ENCODE measurements at places on chromosomes 7 and 10.
A peak's percentile ranks its signal among the peaks of the same experiment; 100 is the strongest.

- no peak for DNase-seq
These were observed 506.0 kb downstream of the POM121L12 start for GRCh38 chr7:53541475-53541874.

DNA sequence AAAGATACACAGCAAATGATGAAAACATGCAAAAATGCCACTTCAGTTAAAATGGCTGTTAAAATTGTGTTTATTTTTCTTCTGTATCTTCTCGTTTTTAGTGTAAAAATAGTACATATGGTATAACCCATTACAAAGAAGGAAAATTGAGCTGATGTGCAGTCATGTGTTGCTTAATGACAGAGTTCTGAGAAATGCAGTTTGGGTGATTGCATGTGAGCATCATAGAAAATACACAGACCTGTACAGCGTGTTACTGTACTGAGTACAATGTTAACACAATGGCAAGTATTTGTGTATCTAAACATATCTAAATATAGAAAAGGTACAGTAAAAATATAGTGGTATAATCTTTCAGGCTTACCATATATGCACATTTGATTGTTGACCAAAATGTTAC is 7.3 kb downstream of the DMTF1 start:
- DNase-seq = no peak

GRCh38 chr7:116290740-116291139 is 80.4 kb downstream of the TES start:
- no peak for DNase-seq

GRCh38 chr7:20224025-20224424 is 6.8 kb upstream of the MACC1 start:
- DNase-seq = no peak

DNA sequence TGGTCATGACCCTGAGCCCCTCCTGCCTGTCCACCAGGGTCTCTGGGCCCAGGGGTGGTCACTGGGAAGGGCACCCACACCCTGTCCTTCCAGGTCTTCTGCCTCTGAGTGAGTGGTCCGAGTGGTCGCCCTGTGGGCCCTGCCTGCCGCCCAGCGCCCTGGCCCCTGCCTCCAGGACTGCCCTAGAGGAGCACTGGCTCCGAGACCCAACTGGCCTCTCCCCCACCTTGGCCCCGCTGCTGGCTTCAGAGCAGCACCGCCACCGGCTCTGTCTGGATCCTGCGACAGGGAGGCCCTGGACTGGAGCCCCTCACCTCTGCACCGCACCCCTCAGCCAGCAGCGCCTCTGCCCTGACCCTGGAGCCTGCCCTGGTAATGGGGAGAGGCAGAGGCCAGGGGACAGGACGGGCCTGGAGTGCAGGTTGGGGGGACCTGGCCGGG is 13.9 kb upstream of the ZNF862 start:
- DNase-seq = no peak

- no peak for DNase-seq
These were observed 25.9 kb downstream of the DGKI start for GRCh38 chr7:137820677-137821420.

DNA sequence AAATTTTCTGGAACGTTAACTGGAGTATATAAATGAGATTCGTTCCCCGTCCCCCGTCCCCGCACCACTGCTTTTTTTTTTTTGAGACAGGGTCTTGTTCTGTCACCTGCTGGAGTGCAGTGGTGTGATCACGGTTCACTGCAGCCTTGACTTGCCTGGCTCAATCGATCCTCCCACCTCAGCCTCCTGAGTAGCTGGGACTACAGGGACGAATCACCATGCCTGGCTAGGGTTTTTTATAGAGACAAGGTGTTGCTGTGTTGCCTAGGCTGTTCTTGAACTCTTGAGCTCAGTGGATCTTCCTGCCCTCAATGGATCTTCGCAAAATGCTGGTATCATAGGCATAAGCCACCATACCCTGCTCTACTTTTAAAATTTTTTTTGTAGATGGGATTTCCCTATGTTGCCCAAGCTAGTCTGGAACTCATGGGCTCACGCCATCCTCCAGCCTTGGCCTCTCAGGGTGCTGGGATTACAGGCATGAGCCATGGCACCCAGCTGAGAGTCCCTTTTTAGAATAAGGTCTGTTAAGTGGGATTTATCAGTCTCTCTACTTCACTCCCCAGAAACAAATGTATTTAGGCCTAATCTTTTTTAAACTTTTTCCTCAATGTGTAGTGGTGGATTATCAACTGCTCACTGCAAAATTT is 122.9 kb downstream of the LYZL1 start:
- no peak for DNase-seq

GRCh38 chr10:30384701-30385201 is 35.7 kb upstream of the MTPAP start:
- DNase-seq = peak; percentile 25

- no peak for DNase-seq
These were observed 257.2 kb downstream of the GRID1 start for GRCh38 chr10:86109421-86109820.

DNA sequence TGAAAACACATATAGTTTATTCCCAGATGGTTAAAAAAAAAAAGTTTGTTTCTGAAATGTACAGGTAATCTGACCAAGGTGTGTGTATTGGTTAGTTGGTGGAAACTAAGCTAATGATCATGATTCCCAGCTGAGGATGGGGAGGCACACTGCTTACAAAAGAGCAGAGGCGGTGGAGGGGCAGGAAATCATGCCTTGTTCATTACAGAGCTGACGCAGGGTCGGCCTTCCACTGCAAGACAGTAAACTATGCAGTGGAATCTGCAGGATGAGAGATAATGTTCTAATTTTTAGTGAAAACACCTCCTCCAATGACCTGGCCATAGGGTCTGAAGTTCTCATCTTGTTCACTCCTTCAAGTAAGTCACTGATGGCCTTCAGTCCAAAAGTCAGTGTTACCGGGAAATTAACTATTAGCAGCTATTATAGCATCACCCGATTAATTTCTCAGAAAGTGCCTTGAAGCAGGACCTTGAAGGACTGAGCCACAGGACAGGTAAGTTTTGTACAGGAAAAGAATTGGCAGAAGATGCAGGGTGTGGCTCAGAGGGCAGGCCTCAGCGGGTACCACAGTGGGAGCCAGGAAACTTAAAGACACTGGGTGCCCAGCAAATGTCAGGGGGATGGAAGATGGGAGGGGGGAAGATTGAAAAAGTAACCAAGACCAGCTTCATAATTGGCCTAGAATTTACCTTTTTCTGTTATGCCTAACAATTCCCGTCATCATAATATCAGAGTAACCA is 36.0 kb downstream of the MYOF start:
- DNase-seq = no peak

- no peak for DNase-seq
These were observed 6.0 kb downstream of the BRI3 start for GRCh38 chr7:98287486-98287959.

DNA sequence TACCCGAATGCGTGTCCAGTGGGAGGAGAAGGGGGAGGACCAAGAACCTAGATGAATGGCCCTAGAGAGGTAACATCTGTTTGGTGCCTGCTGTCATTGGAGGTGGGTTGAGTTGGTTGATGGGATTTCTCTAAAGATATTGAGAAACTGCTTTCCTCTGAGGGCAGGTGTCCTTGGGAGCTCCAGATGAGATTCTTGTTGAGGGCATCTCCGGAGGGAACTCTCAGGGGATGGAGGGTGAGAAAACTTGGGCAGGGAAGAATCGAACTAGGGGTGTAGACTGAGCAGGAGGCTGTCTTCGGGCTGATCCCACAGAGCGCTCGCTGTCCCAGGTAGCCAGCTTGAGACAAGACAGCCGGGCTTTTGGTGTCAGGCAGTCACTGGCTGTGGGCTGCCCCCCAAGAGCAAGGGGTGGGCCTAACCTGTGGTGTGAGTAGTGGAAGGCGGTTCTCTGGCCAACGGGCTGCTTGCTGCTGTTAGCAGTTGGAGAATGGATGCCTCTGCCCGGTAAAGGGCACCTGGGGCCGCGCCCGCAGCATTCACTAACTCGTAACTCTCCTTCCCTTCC is 3.7 kb downstream of the IRF5 start:
- DNase-seq = no peak

- DNase-seq = no peak
These were observed 145.3 kb upstream of the RHOBTB1 start for GRCh38 chr10:61089251-61089650.

DNA sequence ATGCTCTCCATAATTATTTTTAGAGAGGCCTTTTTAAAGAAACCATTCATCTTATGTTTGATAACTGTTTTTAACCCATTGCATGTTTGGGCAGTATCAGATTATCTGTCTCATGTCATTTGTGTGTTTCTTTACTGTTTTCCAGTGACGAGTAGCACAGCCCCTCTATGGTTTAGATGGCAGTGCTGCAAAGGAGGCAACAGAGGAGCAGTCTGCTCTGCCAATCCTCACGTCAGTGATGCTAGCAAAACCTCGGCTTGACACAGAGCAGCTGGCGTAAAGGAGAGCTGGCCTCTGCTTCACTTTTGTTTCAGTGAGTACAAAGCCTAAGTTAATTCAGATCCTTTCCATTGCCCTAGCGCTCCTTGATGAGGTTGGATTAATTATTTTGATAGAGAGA is 80.4 kb upstream of the GARIN1A start:
- no peak for DNase-seq

DNA sequence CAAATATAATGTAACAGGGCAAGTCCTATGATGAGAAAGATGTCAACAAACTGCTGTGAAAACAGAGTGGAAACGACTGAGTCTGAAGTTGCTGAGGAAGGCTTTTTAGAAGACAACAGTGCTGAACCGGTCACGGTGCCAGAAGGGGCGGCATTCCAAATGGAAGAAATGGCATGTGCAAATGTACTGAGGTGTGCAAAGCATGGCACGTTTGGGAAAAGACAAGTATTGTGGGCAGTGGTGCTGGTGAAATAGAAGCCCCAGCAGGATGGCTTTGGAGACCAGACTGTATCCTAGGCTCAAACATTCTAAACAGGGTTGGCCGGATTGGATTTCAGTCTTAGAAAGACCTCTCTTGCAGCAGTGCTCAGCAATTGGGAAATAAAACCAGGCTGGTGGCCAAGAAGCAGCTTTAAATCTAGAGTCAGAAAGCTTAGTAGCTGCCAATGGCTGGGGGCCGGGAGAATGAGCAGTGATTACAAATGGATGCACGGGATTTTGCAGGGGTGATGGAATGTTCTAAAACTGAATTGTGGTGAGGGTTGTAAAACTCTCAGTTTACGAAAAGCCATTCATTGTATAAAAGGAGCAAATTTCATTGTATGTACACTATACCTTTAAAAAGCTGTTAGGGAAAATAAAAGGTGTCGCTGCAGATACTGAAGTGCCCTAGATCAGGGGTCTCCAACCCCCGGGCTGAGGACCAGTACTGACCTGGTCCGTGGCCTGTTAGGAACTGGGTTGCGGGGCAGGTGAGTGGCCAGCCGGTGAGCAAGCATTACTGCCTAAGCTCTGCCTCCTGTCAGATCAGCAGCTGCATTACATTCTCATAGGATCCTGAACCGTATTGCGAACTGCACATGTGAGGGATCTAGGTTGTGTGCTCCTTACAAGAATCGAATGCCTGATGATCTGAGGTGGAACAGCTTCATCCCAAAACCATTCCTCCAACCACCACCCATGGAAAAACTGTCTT is 141.6 kb downstream of the HIBADH start:
- no peak for DNase-seq

GRCh38 chr10:90912174-90912573 is 8.7 kb downstream of the ANKRD1 start:
- no peak for DNase-seq

GRCh38 chr10:46175296-46175695 is 111.5 kb upstream of the ANTXRL start:
- DNase-seq = no peak

DNA sequence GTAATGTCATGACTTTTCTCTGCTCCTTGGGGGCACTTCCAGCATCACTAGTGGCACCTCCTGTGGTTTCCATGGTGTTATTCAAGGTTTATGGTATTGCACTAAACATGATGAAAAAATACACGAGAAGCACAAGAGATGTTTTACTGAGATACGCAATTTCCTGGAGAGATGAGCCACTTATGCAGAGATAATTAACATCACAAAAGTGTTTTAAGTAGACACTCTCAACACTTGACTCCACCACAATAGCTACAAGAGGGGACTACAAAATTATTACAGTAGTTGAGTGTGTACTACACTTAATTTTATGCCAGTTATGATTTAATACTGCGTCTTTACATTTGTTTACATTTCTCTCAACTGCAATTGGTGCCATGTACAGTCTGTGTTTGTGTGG is 906.7 kb downstream of the DNAJB9 start:
- no peak for DNase-seq

GRCh38 chr7:93051660-93052059 is 66.1 kb downstream of the SAMD9 start:
- no peak for DNase-seq

GRCh38 chr10:108639010-108639409 is 1284.3 kb downstream of the XPNPEP1 start:
- DNase-seq = no peak

DNA sequence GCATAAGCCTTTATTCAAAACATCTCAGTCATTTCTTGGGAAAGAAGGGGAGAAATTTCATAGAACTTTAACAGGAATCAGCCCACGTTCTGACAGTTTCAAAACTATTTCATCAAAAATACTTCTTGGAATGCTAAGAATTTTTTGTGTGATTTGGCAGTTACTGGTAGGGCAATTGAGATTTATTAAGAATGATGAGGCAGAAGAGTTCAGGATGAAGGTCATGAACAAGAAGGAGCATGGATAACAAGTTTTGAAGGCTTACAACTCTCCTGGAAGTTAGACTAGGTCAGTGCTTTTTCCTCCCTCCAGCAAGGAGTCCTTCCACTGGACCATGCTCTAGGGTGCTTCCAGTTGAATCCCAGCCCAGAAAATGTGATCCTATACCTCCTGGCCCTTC is 569.9 kb downstream of the ANKRD7 start:
- no peak for DNase-seq

- DNase-seq = no peak
These were observed 49.7 kb downstream of the INSYN2A start for GRCh38 chr10:127146661-127147060.

Measured in brain pericyte (primary cell).